ENCODE measurements at places on chromosomes 4 and X. TPM values are rescaled to one million over a fixed set of nuclear protein-coding genes. Genes with fewer than 3 reads are reported as not detected.

- no peak for DNase-seq
Measured at GRCh38 chr4:54185866-54186265, 43.2 kb upstream of the PDGFRA start.

DNA sequence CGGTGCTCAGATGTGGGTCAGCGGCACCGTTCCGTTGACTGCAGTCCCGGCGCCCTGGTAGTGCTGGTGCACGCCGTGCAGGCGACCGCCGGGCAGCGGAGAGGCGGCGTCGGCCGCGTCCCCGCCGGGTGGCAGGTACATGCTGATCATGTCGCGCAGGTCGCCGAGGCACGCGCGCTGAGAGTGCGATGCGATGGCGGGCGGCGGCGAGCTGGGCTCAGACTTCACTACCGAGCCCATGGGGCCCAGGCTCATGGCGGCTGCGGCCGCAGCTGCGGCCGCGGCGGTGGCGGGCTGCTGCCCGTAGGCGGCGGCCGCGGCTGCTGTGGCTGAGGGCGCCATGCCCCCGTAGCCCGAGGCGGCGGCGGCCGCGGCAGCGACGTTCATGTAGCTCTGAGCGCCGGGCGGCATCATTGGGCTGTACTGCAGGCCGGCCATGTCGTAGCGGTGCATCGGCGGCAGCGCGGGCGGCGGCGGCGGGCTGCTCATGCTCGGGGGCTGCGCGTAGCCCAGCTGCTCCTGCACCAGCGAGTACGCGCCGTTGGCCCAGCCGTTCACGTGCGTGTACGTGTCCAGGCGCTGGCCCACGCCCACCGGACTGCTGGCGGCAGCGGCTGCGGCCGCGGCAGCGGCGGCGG is 1.0 kb downstream of the SOX3 start:
- DNase-seq = peak; percentile 42

GRCh38 chr4:80196259-80196921 is 913 bp upstream of the PRDM8 start:
- no peak for DNase-seq

DNA sequence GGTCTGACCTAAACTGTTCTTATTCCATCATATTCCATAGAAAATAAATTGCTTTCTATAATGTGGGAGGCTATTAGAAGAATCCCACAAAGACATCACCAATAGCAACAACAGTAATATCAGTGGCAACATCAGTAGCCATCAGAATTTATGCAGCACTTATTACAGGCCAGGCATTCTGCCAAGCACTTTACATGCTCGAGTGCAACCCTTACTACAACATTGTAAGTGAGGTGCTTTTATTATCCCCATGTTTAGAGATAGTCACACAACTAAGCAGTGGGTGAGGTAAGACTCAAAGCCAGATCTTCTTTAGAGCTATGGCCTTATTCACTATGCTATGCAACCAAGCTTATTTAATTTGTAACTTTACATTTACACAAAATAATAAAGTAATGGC is 317.1 kb upstream of the BMP3 start:
- DNase-seq = no peak

GRCh38 chr4:119005928-119006460 is 117.3 kb downstream of the SYNPO2 start:
- no peak for DNase-seq

DNA sequence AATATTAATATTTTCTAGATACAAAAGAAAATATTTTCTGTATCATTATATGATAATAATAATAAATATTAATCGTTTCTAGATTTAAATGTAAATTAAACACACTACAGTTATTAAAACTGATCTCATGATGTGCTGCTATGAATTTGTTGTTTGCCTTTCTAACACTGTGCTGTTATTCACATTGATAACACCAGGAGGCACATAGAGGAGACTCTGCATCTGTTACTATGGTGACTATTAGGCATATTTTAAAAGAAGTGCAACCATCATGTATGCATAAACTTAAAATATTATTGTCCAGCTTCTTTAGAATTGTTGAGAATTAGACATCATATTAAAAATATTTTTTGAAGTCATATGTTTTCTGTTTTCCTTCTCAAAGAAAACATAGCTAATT is 11.8 kb upstream of the PDGFC start:
- DNase-seq = no peak

DNA sequence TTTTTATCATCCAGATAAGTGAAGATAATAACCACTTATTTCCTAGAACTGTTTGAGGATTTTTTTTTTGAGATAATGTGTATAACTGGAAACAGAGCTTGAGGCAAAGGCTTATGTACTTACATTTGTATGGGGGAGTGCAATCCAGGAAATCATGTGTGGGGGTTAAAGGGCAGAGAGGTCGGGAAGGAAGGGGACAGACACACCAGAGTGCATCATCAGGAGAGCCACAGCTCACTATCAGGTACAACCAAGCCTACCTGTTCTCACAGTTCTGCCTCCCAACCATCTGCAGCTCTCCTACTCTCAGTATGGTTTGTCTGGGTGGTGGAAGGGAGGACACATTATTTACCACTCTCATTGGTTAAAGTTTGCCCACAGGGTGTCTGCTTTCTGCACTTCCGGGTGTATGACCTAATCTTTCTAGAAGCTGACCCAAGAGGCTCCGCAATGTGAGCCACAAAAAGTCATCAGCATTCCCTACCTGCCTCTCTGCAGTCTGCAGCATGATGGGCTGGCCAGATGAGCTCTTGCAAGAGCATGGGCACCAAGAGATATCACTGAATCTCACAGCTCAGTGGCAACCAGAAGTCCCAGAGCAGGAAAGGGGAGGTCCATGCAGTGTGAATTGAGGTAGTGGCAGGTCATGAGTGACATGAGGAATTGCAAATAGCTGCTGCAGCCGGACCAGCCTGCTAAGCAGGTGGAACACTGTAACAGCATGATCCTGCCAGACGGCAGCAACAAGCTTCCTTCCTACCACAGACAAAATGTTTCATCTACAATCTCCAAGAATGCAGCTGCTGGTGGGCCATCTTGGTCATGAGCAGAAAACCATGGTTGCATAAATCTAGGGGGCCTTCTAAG is 36.9 kb upstream of the SPRY1 start:
- DNase-seq = no peak

GRCh38 chr4:39834269-39834668 is 136.3 kb downstream of the UBE2K start:
- DNase-seq = no peak

- DNase-seq = no peak
Measured at GRCh38 chr4:139481465-139481864, 27.5 kb downstream of the RAB33B start.

GRCh38 chr4:101083131-101083530 is 264.2 kb downstream of the PPP3CA start:
- DNase-seq = no peak

GRCh38 chrX:3379111-3379510 is 32.7 kb upstream of the MXRA5 start:
- no peak for DNase-seq

GRCh38 chr4:158155656-158156356 is 17.0 kb downstream of the GASK1B start:
- DNase-seq = no peak

DNA sequence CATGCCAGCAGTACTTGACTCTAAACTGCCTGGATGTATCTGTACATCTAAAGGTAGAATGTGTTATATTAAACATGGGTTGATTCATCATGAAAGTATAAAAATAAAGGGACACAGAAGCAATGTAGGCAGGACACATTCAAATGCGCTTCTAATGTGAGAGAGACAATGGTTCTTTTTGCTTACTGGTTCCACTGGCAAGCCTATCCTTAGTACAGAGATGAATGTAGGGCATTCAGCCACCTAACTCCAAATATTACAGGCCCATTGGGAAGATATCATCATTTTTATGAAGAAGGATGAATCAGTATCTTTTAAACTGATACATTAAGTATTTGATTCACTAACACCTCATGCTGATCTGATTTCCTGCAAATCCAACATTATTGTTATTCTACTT is 18.0 kb downstream of the CDKL2 start:
- no peak for DNase-seq

DNA sequence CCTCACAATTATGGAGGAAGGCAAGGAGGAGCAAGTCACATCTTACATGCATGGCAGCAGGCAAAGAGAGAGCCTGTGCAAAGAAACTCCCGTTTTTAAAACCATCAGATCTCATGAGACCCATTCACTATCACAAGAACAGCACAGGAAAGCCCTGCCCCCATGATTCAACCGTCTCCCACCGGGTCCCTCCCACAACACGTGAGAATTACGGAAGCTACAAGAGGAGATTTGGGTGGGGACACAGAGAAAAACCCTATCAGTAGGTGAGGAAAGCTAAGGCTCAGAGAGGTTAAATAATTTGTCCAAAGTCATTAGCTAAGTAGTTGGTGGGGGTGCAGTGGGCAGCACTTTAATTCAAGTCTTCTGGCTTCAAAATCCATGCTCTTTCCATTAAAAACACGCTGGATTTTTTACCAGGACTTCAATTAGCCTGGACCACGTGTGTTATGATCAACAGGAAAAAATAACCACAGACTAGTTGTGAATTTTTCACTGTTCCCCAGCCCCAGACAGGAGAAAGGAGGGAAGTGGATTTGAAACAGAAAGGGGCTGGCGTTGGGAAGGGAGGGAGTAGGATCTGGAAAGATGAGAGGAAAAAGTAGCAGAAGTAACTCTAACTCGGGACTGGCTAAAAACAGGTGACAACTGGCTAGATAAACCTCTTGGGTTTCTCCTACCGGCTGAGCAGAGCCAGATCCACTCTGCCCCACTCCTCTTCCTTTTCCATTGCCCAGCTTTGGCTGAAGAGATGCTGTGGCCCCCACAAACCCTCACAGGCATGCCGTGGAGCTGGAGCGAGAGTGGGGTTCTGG is 986 bp downstream of the MTMR8 start:
- DNase-seq = no peak

- no peak for DNase-seq
Measured at GRCh38 chr4:13415068-13415785, 68.9 kb downstream of the RAB28 start.

GRCh38 chr4:34644579-34645115 is 1599.7 kb downstream of the ARAP2 start:
- no peak for DNase-seq

- DNase-seq = no peak
Measured at GRCh38 chrX:12874581-12874980, 7.7 kb downstream of the TLR7 start.

- no peak for DNase-seq
Measured at GRCh38 chrX:144849141-144849540, 398.2 kb upstream of the SPANXN1 start.

- no peak for DNase-seq
Measured at GRCh38 chrX:123274796-123275195, 90.7 kb downstream of the GRIA3 start.

GRCh38 chrX:74248889-74249288 is 55.1 kb upstream of the ZCCHC13 start:
- DNase-seq = no peak

DNA sequence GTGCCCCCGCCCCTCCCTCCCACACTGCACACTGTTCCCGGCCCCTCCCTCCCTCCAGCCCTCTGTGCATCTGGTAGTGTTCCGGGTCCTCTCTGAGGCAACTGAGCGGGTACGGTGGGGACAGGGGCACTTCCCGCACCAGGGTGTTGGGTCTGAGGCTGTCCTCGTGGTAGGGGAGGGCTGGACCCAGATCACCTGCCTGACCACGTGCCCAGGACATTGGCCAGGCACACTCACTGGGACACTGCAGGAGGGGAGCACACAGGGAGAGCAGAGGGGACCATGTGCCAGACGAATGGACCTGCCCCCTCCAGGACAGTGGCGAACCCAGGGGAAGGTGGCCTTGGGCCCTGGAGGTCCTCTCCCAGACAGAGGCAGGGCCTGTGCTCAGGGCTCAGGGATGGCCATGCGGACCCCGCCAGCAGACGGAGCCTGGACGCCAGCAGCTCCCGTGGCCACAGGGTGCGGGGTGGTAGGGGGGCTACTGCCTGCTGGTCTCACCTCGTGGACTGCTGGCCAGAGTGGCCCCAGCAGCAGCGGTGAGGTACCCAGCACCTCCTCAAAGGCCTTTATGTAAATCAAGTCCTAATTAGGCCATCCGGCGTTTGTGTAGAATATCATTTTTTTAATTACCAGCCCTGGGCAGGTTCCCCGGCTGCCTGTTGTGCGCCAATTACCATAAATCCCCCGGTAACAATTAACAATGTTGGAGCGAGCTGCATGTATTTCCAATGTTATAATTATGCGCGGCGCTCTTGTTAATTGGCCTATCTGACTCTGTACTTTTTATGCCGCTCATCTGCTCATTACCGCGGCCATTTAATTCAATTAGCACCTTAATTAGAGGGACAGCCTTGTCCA is 106.9 kb downstream of the FAM53A start:
- DNase-seq = no peak

DNA sequence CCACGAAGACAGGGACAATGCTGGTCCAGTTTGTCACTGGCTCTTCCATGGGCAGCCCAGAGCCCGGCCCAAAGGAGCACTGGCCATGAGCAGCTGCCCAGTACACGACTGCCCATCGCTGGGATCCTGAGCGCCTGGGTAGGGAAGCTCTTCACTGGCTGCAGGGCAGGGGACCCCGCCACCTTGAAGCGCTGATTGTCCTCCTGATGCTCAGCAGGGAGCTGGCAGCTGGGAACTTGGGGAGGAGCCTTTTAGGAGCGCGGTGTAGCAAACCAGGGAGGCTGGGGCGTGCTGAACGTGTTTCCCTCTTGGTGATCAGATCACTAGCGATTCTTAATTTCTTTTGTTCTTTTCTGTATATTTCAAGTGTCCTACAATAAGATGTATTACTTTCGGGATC is 1.8 kb downstream of the L1CAM start:
- DNase-seq = no peak

DNA sequence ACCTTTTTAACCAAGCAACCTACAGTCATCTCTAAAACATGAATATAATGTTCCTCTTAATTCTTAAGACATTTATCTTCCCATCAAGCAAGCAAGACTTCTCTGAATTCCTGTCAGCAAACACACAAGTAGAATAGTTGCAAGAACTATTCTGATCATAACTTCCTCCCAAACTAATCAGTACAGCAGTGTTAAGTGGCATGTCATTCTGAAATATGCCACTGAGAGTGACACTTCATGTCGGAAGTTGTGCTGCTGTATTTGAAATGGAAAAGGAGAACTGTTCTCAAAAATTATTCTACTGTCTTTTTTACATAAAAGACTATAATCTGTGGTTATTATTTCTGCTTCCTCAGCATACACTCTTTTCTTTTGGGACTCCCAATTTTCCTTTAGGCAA is 546.6 kb downstream of the PCDH18 start:
- no peak for DNase-seq

GRCh38 chr4:523601-524000 is 24.6 kb downstream of the PIGG start:
- no peak for DNase-seq

DNA sequence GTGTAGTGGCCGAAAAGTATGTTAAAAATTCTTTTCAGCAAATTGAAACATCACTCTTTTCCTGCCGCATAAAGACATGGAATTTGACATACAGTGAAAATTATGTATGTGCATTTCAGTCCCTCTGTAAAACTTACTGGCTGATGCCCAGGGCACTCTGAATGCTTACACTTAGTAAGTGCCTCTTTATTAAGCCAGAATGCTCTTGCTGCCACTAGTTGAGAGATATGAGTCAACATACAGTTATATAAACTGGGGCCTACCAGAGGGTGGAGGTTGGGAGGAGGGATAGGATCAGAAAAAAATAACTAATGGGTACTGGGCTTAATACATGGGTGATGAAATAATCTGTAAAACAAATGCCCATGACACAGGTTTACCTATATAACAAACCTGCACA is 38.1 kb upstream of the TRPC5 start:
- no peak for DNase-seq

Gene CDKL2
- total RNA-seq = 1.1 TPM

Gene AFF1
- 37.8 TPM for total RNA-seq

Gene PNMA3
- 9.8 TPM for total RNA-seq

Gene CORIN
- 0.34 TPM for total RNA-seq

Gene TMEM144
- total RNA-seq = 1.6 TPM

Gene RPL9
- 1,529 TPM for total RNA-seq

Gene SLC7A11
- total RNA-seq = 18.7 TPM

Gene RAB33A
- 18.5 TPM for total RNA-seq

Gene SMIM31
- total RNA-seq = not detected

Gene TRIML2
- total RNA-seq = not detected

Data from neural crest cell (in vitro differentiated cells).